ENCODE measurements at places on chromosomes 7 and 10.
A peak's percentile ranks its signal among the peaks of the same experiment; 100 is the strongest.

GRCh38 chr7:132956556-132956955 is 125.3 kb downstream of the CHCHD3 start:
- no peak for DNase-seq

DNA sequence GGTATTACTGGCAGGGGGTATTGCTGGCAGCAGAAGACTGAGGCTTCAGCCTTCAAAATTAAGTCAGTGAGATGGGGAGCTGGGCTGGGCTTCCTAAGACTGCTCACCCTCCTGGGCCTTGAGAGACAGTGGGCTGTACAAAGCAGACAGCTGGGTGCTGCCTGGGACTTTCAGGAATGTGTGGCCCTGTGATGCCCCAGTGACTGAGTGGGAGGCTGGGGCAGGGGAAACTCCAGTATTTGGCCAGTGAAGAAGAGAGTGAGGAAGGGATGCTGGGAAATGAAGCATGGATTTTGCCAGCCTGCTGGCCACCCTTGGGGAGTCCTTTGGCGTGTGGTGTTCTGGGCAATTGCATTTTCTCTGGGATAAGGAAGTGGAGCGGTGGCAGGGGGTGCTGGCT is 442 bp downstream of the ANKRD2 start:
- no peak for DNase-seq

DNA sequence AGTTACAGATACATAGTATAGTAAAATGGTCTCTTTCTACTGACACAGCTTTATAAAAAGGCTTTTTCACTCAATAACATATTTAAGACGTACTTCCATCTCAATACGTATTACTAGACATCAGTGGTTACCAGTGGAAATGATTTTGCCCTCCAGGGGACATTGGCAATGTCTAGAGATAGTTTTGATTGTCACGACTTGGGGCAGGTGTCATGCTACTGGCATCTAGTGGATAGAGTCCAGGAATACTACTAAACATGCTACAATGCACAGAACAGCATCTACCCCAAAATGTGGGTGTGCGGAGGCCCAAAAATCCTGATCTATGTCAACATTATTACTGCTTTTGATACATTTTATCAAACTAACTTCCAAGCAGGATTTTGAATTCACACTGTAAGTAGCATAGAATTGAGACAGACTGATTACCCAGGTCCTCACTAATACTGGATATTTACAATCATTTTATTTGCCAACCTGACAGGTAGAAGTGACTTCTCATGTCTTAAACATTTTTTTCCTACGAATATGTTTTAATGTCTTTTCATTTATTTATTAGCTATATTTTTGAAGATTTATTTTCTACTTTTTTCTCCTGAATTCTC is 53.8 kb downstream of the HGF start:
- DNase-seq, result no peak

DNA sequence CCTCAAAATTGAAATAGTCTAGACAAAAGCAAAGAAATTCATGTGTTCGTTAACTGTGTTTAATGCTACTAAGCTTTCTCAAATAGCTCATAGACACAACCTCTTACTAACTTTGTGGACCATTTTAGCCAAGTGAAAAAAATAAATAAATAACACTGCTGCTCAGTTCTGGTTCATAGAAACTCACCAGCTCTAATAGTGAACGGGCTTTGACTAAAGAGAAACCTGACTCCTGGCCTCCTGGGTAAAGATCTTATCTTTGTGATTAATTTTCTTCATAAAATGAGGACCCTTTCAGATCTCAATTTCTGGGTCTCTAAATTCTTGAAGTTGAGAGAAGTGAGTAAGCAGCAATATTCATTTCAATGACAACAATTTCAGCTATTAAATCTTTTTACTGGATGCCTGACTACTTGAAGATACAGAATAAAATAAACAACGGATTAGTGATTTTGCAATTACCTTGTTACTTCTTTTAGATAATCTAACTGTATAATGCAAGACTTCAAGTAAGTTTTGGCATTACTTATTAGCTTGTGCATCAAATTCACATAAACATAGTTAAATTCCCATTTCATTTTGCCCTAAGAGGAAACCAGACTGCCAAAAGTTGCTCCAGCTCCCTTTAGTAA is 3.1 kb downstream of the CADPS2 start:
- no peak for DNase-seq

GRCh38 chr7:117982071-117983055 is 109.1 kb upstream of the CTTNBP2 start:
- no peak for DNase-seq

DNA sequence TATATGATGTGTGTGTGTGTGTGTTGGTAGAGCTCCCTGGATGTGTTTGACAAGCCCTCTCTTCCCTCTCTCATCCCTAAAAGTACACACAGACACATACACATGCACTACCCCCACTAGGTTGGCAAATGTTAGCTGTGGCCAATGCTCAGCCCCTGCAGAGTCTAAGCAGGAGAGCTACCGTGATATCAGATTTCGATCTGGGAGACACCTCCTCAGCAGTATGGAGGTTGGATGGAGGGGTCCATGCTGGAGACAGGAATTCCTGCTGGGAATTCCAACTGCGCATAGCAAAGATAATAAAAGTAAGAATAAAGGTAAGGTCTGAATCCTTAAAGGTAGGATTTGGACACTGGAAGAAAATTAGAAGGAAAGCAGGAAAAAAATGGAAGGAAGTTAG is 85.7 kb downstream of the C10orf90 start:
- DNase-seq, result no peak

GRCh38 chr10:98038288-98038687 is 7.9 kb upstream of the CRTAC1 start:
- DNase-seq, result no peak

- no peak for DNase-seq
Observed at GRCh38 chr7:27640884-27641574, 21.7 kb downstream of the HIBADH start.

- DNase-seq, result no peak
Observed at GRCh38 chr7:55148571-55148970, 129.8 kb downstream of the EGFR start.

GRCh38 chr7:10888861-10889260 is 84.8 kb upstream of the PHF14 start:
- no peak for DNase-seq

DNA sequence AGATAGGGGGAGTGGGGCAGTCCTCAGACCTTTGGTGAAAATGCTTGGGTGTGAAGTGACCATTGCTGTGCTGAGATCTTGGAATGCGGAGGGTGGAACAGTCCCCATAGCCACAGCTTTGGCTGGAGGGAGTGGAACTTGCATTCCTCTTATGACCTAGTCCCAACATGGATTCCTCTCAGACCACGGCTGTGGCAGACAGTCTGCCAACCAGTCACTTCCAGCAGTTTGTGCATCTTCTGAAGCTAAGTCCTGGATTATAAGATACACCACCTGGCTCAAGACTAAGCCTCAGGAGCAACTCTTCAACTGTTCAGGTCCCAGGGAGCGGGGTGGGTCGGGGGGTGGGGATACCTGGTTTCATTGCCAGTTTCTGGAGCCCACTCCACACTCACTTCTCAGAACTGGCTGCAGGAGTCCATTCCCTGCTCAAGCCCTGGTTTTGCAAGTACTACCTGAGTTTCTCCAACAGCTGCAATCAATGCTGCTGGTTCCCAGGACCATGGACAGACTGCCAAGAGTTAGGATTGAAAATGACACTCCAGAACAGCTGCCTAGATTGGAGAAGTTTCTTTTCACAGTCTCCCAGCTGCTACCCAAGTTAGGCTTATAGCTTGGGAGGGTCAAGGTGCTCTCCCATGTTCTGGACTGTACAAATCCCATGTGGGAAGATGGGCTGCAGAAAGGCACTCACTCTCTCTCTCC is 29.1 kb upstream of the DGKB start:
- no peak for DNase-seq

GRCh38 chr7:98724591-98724990 is 107.5 kb downstream of the NPTX2 start:
- DNase-seq, result no peak

DNA sequence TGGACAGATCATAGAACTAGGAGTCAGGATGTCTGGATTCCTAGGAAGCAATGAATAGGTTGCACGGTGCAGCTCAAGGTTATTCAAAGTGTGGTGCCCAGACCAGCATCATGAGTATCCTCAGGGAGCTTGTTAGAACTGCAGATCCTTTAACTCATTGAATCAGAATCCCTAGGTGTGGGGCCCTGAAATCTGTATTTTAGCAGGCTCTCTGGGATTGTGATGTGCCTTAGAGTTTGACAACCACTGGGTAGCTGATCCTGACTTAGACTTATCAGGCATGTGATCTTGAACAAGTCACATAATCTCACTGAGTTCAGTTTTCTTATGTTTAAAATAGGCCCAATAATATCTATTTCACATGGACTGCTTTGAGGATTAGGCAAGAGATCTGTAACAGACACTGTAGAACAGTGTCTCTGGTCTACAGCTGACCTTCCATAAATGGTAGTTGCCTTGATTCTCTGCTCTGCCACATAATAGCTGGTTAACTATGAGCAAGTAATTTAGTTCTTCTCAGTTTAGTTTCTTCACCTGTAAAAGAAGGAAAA is 46.4 kb upstream of the ATRNL1 start:
- DNase-seq, result no peak

DNA sequence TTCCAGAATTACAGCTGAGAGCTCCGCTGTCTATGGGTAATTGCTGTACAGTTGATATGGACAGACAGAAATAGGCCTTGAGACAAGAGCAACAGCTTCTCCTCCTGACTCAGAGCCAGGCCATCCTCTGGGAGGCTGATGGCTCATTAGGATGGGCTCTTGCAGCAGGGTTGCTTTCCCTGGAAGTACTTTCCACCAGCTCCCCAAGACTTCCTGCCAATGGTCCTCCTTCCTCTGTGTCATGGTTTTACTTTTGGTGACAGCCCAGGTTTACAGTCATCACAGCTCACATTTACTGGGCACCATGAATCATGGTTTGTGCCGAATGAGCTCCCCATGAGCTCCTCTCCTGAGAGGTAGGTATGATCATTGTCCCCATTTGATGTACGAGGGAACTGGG is 131.8 kb downstream of the HECW1 start:
- DNase-seq, result no peak

DNA sequence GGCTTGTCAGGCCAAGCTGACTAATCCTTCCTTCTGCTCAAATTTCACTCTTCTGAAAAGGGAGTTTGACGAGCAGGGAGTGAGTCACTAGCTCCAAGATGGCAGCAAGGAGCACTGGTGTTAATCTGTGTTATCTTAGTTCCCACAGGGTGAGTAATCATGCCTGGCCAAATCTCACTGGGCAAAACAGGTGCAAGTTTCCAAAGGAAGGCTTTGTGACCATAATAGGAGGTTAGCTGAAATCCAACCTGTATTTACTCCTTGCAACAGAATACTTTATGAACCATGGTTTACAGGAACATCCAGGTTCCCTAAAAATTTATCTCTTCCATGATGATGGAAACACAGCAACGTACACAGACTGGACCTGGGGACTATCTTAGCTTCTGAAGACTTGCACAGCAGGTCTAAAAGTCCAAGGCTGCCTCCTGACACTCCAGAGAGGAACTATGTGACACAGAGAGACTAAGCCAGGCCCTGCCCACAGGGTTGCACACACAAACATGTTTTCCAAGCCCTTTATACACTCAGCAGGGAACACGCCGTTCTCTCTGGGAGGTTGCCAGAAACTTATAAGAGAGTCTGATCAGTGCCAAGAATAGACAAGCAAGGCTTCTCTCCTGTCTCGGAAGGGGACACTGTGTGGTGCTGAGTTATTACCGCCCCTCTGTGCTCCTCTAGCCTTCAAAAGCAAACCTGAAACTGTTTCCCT is 46.3 kb downstream of the PDK4 start:
- DNase-seq, result peak; percentile 31

- no peak for DNase-seq
Observed at GRCh38 chr10:69246036-69246435, 25.9 kb downstream of the HKDC1 start.

- DNase-seq, result no peak
Observed at GRCh38 chr10:74418285-74418872, 267.4 kb downstream of the ADK start.

GRCh38 chr10:48239618-48240017 is 34.9 kb downstream of the FRMPD2 start:
- no peak for DNase-seq

GRCh38 chr10:102837230-102837721 is at the start of gene CYP17A1:
TSS of gene CYP17A1 (minus strand) at chr10:102837413. CDS start at chr10:102837361, 52 bp downstream.
- DNase-seq, result no peak

DNA sequence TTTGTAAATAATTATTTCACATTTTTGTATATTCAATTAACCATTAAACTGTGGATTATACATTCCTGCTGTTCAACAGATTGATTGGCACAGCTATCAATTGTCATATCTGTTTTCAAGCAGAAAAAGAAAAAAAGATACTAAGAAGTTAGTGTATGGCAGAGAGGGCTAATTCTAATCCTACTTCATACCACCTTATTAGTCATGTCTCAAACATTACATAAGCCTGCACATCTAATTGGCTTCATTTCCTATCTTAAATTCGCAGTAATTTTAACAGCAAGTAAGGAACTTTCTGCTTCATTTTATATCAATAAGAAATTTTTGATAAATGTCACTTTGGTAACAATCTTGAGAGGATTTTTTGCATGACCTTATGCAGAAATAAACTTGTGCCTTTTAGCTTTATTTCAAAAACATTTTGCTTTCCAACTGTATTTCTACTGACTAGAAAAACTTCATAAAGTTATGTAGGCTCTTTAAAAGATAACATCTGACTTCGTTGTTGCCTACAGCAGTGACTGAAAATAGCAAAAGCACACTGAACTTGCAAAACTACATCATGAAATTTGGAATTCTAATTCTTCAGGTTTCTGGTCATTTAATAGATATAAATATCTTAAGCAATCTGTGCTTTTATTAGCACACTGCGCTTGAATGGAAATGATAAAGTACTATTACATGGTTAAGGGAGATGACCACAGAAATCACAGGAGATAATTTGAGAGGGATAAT is 111.5 kb downstream of the SEMA3C start:
- DNase-seq, result no peak

GRCh38 chr10:70596110-70596798 is 6.3 kb downstream of the PRF1 start:
- DNase-seq, result no peak

GRCh38 chr7:12199363-12199762 is 11.7 kb upstream of the TMEM106B start:
- DNase-seq, result no peak

- DNase-seq, result no peak
Observed at GRCh38 chr10:122845783-122846332, at the start of gene CUZD1. TSS of gene CUZD1 (minus strand) at chr10:122845857. CDS start at chr10:122845843, 14 bp downstream.

DNA sequence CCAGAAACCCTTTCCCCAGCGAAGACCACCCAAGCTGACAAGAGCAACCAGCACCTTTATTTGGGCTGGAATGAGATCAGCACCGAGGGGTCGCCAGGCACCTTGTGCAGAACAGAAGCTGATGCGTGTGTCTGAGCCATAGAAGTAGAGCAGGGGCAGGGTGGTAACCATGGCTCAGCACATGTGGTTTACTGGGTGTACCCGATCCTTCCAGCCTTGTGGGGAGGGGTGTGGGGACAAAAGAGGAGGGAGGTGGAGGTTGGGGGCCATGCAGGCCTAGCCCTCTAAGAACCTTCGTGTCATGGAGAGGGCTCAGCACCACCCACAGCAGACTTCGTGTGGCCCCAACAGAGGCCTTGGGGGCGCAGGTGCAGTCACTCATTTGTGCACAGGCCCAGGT is 84.0 kb upstream of the GTF2I start:
- no peak for DNase-seq

All from esophagus squamous epithelium (tissue), 5 donors.